ENCODE measurements at places on chromosomes 1 and 21. TPM values are rescaled to one million over a fixed set of nuclear protein-coding genes. Genes with fewer than 3 reads are reported as not detected.

ICOSLG gene
- 0.05 TPM for polyA plus RNA-seq

APCS gene
- polyA plus RNA-seq, result not detected

ASTN1 gene
- polyA plus RNA-seq, result 0.06 TPM

AMY1B gene
- not detected for polyA plus RNA-seq

CC2D1B gene
- 14.6 TPM for polyA plus RNA-seq

SMIM1 gene
- polyA plus RNA-seq, result not detected

IRF6 gene
- 1.00 TPM for polyA plus RNA-seq

DNA sequence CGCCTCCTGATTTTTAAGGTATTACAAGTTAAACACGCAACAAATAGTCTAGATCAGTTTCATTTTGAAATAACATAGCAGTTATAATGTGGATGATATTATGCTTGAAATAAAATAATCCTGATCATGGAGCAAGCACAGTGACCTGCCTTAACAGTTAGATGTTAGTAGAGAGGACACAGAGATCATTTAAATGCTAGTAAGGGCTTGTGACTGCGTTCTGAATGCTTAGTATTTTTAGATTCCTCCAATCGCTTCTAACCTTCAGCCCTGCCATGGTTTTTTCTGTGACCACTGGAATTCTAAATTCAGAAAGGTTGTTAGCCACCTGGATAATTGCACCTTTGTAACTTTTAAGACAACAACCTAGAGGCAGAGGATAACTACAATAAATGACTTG lies 46.4 kb downstream of the KIF26B start:
- DNase-seq, result no peak

GRCh38 chr1:11237356-11237755 lies 25.0 kb downstream of the MTOR start:
- peak; percentile 20 for DNase-seq

DNA sequence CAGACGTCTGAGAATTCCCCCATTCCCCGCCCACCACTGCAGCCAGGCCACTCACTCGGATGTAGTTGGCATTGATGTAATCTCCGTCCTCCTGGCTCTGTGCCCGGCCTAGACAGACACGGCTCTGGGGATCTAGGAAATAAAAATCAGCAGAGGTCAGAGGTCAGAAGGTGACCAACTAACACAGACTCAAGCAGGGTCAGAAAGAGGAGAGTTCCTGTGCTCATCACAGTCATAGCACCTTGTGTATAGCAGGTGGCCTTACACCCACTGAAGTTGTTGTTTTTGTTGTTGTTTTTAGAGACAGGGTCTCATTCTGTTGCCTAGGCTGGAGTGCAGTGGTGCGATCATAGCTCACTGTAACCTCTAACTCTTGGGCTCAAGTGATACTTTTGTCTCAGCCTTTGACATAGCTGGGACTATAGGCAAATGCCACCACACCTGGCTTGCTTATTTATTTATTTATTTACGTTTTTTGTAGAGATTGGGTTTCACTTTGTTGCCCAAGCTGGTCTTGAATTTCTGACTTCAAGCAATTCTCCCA lies 4.9 kb downstream of the PTPN7 start:
- peak; percentile 11 for DNase-seq

DNA sequence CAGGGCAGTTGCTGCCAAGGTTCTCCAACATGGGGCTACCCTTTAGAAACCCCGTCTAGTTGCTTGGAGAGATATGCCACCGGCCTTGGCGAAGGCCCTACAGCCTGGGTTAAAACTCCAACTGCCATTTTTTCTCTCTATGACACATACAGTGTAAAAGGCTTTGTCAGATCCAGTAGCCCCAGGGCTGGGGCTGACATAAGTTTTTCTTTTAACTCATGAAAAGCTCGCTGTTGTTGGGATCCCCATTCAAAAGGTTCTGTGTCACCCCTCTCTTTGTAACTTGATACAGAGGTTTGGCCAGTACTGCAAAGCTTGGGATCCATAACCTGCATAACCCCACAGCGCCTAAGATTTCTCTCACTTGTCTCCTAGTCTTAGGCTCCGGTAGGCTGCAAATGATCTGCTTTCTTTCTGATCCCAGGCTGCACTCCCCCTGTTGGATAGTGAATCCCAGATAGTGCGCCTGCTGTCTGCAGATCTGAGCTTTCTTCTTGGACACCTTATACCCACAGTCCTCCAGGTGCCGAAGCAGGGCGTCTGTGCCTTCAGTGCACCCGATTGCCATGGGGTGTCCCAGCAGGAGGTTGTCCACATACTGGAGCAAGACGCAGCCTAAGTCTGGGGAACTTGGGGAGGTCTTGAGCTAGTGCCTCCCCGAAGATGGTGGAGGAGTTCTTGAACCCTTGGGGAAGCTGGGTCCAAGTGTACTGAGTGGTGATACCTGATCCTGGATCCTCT lies 406.2 kb downstream of the TGFB2 start:
- DNase-seq, result no peak

DNA sequence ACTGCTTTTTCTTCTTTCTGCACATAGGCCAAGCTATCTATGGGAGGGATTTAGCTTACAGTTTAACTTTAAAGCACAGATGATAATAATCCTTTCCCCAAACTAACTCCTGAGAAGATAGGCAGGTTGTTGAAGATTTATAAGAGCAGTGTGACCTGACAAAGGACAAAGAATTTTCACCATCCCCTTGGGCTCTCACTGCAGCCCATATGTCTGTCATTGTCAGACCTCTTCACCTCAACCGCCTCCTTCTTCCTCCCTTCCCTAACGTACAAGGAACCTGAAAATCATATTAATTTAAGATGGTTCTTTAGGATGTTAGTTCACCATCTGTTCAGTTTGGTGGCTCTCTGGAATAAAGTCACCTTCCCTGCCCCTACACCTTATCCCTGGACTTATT lies 5.0 kb downstream of the RNU1-2 start:
- DNase-seq, result no peak

GRCh38 chr1:217274927-217275654 lies 355.8 kb downstream of the GPATCH2 start:
- DNase-seq, result peak; percentile 67

DNA sequence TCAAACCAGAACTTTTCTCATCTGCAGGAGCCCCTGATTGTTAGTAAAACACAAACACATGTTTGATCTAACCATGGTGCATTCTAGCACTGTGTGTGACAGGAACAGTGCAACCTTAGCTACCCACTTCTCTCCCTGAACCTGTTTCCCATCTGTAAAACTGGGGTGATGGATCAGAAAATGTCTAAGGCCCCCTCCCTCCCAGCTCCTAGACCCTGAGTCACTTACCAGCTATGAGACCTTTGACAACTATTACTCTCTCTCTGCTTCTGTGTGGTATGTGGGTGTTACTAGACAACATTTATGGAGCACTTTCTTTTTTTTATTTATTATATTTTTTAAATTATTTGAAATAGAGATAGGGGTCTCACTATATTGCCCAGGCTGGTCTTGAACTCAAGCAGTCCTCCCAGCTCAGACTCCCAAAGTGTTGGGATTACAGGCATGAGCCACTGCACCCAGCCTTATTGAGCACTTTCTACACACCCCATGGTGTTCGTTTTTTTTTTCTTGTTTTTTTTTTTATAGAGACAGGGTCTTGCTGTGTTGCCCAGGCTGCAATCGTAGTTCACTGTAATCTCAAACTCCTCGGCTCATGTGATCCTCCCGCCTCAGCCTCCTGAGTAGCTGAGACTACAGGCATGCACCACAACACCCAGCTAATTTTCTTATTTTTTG lies 2.6 kb downstream of the INPP5B start:
- peak; percentile 73 for DNase-seq

DNA sequence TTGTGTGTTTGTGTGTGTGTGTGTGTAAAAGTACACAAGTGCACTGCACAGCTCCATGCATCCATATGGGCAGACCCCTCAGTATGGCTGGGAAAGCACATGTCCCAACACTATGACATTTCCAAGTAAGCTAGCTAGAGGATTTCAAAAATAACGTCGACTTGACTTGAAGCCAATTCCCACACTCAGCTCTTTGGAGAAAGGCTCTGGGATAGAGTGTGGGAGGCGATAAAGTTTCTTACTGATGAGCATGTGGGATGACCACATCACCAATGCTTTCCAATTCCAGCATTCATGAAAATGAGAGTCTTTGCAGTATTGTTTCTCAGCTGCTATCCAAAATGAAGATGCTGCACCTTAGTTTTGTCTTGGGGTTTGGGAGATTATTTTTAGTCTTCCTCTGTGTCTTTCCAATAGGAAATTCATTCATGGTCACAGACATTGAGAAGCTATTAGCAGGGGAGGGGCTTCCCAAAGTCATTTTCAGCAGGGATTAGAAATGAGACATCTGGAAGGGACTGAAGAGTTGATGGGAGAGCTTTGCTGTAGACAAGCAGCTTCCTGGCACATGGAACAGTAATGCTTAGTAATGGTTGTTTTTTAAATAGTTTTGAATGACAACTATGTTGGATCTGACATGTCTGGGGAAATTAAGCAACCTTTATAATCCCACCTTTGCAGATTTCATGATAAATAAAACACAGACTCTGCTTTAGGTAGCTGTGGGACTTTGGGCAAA lies 143.5 kb downstream of the ASTN1 start:
- DNase-seq, result no peak

- DNase-seq, result no peak
Measured at GRCh38 chr1:26276432-26276838, 3.5 kb upstream of the SH3BGRL3 start.

DNA sequence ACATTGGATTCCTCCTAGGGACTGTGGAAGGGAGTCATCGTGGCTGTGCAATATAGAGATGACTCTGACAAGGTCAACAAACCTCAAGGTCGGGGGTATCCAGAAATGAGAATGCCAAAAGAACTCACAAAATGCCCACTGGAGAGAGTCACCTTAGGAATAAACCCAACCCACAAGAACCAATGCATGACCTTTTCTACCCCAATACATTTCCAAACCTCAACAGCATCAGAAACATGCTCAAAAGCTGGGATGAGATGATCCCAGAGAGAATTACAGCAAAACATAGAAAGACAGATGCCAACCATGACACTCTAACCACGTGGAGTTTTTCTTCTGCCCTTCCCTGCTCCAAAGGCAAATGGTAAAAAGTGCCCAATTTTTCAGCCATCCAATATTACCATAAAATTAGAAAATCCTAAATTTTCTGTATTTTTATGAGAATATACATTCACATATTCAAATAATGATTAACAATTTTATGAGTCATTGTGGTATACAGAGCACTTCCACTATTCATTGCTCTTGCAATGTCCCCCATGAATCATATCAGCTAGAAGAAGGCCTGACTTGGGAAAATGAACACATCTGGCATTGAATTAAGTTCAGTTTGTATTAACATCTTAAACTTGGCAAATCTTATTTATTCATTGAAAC lies 88.2 kb upstream of the PALMD start:
- peak; percentile 90 for DNase-seq

GRCh38 chr1:3483801-3484444 lies 29.5 kb downstream of the ARHGEF16 start:
- no peak for DNase-seq

DNA sequence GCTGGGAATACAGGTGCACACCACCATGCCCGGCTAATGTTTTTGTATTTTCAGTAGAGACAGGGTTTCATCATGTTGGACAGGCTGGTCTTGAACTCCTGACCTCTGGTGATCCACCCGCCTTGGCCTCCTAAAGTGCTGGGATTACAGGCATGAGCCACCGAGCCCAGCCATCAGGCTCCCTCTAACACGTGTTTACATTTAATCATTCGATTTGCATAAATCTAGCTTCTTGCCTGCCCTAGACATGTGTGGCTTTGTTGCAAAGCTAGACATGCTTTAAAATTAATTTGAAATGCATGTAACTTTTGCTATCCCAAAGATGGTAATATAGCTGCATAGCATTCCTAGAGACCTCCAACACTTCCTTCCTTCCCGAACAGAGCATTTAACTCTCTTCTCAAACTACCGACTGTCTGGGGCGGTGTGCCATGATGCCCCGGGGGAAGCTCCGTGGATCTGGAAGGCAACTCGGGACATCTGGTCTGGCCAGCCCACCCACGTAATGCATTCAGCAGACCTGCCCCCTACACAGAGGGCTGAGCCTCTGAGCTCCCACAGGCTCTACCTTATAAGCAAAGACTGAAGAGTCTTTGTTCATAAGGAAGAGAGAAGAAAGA lies 34.6 kb upstream of the NID1 start:
- DNase-seq, result no peak

GRCh38 chr1:233372218-233373120 lies 44.9 kb downstream of the MAP3K21 start:
- peak; percentile 91 for DNase-seq

DNA sequence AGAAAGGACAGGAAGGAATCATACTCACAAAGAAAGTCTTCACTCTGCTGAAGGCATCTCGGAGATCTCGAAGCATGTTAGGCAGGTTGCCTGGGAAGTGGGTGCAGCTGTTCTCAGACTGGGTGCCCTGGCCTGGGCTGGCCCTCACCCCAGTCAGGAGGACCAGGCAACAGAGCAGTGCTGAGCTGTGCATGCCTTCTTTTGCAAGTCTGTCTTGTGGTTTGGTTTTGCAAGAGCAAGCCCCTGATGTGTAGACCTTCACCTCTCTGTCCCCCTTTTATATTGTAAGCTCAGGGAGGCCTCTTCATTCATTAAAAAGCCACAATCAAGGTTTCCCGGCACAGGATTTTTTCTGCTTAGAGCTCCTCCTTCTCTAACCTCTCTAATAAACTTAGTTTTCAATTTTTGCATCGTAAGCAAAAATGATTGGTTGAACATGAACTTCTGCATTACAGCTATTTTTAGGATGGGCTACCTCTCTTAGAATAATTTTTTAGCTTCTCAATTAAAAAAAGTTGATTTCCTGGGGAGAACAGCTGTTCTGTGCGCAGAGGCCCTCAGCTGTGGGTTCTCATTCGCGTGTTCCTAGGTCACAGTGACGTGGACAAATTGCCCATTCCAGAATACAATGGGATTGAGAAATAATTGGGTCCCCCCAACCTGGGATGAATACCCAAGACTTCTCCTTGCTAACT lies at the start of gene IL10:
Gene IL10 (minus strand): TSS at position 252 of the 695 bp plus-strand sequence. CDS start 59 bp downstream, at position 193.
- DNase-seq, result no peak

DNA sequence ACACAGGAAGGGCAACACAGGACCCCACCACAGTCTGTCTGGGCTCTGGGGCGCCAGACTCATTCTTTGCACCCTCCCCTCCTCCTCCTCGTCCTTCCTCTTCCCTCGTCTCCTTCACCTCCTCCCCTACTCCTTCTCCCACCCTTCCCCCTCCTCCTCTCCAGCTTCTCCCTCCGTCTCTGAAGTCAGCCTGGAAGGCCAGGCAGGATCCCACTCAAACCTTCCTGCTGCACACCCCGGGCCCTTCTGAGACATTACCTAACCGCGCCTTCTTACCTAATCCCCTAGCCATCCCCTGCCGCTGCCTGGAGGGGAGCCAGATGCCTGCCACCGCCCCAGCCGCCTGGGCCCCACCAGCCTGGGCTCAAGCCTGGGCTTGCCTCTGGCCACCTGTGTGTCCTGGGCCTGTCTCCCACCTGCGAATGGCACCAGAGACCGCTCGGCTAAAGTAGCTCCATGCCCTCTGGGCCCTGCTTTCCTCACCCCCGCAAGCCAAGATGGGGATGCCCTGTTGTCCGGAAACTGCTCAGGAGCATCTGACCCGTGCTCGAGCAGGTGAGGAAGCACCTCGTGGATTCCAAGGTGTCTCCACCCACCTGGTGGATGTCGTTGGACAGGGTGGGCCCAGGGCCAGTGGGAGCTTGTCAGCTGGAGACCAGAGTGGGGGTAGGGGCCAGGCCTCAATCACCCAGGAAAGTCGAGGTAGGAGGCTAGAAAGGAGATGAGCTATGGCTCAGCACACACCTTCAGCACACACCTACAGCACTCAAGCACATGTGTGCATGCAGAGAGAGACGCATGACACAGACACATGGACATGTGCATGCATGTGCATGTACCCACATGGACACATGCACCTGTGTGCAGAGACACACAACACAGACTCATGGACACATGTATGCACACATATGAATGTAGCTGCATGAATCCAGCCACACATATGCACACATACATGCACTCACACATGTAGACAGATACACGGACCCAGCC lies 31.9 kb downstream of the WNT9A start:
- no peak for DNase-seq

GRCh38 chr1:19577561-19577960 lies 66.5 kb upstream of the NBL1 start:
- no peak for DNase-seq

Measured in fibroblast of lung (primary cell).